ENCODE measurements at places on chromosomes 13 and 19. TPM values are rescaled to one million over a fixed set of nuclear protein-coding genes. Genes with fewer than 3 reads are reported as not detected.

- no peak for DNase-seq
Observed at GRCh38 chr19:3374369-3375112, 8.2 kb downstream of the NFIC start.

DNA sequence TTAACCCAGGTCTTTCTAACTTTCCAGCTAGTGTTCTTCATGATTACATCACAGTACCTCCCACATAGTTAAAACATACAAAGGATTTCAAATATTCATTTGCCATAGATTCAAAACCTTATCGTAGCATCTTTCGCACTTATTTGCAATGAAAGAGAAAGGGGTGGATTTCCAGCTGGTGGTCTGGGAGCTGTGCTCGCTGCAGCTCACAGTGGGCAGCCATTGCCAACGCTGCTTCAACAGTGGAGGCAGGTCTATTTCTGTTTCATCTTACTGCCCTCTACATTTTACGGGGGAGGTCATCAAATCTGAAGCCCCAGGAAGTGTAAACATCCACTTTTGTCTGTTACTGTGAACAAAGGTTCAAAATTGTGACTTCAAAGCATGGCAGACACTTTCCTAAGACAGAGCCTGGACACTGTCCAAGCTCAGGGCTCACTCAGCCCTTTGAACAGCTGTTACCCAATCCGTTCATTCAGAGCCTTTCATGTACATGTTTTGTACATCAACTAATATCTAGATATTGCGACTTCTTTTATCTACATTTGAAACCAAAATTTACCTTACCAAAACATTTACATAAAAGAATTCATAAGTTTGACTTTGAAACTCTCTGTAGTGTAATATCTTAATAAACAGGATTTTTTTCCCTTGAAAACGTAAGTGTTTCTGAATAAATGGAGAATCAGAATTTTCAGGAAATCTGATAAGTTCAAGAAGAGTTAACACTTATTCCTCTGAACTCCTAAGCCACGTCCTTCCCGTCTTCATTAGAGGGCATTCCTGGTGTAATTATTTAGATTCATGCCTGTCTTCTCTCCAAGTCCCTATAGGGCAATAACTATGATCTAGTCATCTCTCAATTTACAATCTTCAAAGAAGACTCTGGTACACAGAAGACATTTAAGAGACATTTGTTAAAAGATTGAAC, 25.1 kb downstream of the STARD13 start:
- DNase-seq: no peak

The UBL3 gene
- polyA plus RNA-seq: 37.0 TPM

DNA sequence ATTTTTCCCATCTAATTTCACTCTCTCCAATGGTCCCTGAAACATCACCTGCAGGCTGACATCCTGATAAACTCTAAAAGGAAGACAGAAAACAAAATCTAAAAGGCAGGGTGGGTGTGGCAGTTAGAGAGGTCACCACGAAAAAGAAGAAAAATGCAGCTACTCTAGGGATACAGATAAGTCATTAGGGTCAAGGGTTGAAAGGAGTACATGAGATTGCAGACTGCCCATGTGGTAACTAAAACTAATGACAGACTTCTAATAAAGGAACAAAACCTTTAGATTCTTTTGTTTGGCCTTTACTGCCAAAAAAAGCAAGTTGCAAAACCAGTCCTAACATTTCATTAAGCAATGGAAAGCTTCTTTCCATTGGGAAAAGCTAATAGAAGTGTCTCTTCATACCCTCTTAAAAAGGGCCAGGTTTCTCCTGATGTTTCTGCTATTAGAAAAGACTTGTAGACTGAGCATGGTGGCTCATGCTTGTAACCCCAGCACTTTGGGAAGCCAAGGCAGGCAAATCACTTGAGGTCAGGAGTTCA, 31.0 kb downstream of the THSD1 start:
- no peak for DNase-seq

GRCh38 chr13:30510091-30510490, 44.4 kb upstream of the HMGB1 start:
- no peak for DNase-seq

The PIK3R2 gene
- 5.7 TPM for polyA plus RNA-seq

DNA sequence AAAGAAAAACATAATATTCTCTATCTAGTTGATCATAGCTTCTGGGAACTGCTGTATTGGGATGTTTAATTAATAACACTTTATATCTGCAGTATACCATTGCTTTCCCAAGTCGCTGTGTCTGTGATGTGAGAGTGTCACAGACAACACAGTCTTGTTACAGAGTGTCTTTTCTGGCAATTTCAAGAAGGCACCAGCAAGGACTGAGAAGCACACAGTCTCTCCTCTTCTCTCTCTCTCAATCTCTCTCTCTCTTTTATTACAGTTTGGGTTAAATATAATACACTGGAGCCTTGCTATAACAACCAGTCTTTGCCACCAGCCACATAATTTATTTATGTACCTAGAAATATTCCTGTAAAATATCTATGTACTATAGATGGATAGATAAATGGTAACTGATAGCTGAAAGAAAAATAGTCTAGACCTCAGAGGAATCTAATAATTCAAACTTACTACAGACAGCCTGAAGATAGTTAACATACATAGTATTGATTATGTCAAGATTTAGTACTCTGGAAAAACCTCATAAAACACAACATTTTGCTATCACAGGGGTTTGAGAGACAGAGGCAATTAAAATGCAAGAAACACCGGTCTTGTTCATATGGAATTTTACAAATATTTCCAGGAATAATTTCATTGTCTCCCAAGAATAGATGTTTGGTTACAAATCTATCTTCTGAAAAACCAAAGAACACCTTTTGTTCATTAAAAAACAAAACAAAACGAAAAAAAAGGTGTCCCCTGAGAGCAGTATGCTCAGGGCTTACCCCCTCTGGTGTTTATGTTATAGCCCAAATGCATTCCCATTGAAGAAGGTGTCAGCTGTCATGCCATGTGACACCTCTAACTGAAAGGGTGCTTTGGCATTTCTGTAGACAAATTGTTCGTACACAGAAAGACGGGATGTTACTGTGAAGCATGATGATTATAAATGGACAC, 507.8 kb downstream of the TBC1D4 start:
- no peak for DNase-seq
